Pancreas (tissue), 10 donors: ENCODE measurements at places on chromosomes 6 and 20.

- no peak for DNase-seq
These were observed 10.3 kb upstream of the BLCAP start for GRCh38 chr20:37538003-37538402.

- DNase-seq = no peak
These were observed 164.1 kb upstream of the SYNDIG1 start for GRCh38 chr20:24305371-24305770.

GRCh38 chr6:99645986-99646385 lies 39.4 kb downstream of the PRDM13 start:
- no peak for DNase-seq

GRCh38 chr6:89243331-89243629 lies 26.1 kb upstream of the GABRR1 start:
- no peak for DNase-seq

- no peak for DNase-seq
These were observed 119.4 kb downstream of the CD24 start for GRCh38 chr6:106855117-106855516.

- DNase-seq = no peak
These were observed 40.4 kb downstream of the C6orf118 start for GRCh38 chr6:165268987-165269386.

DNA sequence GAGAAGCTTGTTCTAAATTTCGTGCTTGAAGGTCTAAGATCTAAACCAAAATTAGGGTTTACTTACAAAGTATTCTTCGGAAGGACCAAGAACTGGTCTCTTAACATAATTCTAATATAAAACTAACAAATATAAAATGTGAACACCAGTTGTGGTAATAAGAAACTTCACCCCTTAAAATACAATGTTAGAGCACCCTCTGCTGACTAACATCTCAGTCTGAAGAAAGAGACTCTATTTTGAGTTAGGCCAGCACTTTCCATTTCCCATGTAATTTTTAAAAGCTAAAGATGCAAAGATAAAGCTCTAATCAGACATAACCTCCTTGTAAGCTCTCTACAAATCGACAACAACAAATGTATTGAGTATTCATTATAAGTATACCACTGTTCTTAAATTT lies 24.6 kb downstream of the ATG5 start:
- DNase-seq = no peak

- DNase-seq = no peak
These were observed 859 bp downstream of the C20orf202 start for GRCh38 chr20:1204113-1204512.

GRCh38 chr6:108837236-108837971 lies 10.8 kb upstream of the ARMC2 start:
- DNase-seq = no peak

GRCh38 chr20:3071610-3072529 lies at the start of gene OXT:
Gene OXT, plus strand, starts transcription at chr20:3071620. Its CDS starts 36 bp downstream, at chr20:3071656.
- no peak for DNase-seq

DNA sequence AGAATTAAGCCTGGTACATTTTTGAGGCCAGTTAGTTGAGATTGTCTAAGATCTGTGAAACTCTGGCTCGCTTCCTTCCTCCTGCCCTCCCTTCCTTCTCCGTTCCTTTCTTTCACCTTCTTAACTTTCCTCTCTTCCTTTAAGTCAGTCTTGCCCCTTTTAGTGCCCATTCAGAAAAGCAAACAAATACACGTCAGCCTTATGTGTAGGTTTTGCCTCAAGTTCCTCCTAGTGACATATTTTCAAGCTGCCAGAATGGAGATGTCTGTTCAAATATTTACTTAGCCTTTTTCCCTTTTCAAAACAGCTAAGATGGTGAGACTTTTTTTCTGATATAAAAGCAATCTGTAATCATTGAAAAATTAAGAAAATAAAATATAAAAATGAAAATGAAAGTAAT lies 178.4 kb downstream of the FARS2 start:
- no peak for DNase-seq

GRCh38 chr6:143149771-143150170 lies 89.1 kb downstream of the AIG1 start:
- no peak for DNase-seq

- no peak for DNase-seq
These were observed 159.3 kb downstream of the KIF6 start for GRCh38 chr6:39565956-39566355.

GRCh38 chr6:110414669-110415068 lies 706 bp downstream of the DDO start:
- no peak for DNase-seq

- no peak for DNase-seq
These were observed 261.2 kb downstream of the PTPRK start for GRCh38 chr6:128259029-128259724.

GRCh38 chr6:117264692-117265409 lies 507 bp upstream of the VGLL2 start:
- no peak for DNase-seq

DNA sequence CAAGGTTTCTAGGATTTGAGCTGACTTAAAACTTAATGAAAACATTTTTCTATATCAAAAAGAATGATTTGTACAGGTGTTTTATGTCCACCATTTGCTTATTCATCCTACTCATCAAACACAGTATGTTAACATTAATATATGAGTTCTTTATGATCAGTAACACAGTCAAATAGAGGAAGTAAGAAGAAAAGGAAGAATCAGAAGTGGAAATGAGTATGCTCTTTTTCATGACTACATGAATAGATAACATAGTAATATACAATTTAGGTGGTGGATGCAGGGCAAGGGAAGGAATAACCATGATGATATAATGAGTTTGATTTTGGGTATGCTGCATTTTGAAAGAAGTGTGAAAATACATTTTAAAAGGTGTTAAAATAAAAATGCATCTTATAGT lies 16.5 kb downstream of the KPNA5 start:
- no peak for DNase-seq

GRCh38 chr6:14472986-14473337 lies 355.4 kb downstream of the CD83 start:
- no peak for DNase-seq

DNA sequence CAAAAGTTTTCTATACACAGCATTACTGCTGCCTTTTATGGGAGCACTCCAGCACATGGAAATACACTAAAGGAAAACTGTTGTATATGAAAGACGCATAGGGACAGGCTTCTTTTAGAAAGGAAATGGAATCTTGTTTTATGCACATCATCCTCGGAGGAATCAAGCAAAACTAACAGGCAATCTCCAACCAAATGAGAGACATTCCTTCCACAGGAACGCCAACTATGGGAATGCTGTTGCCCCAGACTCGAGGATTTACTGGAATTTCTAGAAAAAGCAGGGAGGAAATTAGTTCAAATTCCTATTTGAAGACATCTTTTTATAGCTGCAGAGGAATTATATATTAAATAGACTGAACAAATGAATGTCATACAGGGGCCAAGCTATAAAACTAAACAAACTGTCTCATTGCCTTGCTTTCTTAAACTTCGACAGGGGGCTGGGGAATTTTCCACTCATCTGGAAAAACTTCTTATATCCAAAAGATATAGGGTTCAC lies 52.2 kb downstream of the LYRM4 start:
- no peak for DNase-seq

DNA sequence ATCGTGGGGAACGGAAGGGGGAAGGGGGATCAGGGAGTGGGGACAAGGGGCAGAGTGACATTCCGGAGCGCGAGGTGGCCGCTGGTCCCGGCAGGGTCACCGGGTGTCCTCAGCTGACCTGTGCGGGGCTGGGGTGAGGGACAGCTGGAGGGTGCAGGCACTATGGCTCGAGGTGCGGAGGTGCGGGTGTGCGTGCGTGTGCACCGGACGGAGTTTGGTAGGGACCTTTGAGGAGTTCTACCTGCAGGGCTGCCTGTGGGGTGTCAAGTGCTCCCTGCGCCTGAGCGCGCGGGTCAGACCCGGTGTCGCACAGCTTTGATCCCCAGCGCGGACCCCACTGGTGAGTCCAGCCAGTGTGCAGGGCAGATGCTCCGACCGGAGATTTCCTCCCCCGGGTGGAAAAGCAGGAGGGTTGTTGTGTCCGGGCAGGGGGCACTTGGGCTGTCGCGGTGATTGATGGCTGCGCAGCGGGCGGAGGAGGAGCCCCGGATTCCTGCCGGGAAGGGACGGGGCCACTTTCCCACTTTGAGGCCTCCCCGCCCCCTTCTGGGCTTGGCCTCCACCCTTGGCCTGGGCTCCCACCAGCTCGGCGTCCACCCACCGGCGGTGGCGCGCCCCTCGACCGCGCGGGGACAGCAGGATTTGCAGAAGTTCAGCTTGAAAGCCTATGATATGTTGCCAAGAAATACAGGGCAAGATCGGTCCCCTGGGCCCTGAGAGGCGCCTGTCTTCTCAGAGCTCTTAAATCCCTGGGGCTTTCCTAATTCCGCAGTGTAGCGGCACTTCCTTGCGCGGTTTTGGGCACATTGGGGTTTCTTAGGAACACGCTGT lies 658 bp downstream of the RIN2 start:
- peak; percentile 69 for DNase-seq
